ENCODE measurements at places on chromosomes 6 and 20. TPM values are rescaled to one million over a fixed set of nuclear protein-coding genes. Genes with fewer than 3 reads are reported as not detected.

DNA sequence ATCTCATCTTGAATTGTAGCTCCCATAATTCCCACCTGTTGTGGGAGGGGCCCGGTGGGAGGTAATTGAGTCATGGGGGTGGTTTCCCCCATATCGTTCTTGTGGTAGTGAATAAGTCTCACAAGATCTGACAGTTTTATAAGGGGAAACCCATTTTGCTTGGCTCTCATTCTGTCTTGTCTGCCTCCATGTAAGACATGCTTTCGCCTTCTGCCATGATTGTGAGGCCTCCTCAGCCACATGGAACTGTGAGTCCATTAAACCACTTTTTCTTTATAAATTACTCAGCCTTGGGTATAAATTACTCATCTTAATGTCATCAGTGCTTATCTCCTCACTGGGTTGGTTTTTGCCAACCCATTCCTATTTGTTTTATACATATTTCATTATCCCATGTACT lies 142.0 kb upstream of the GMDS start:
- no peak for DNase-seq

DNA sequence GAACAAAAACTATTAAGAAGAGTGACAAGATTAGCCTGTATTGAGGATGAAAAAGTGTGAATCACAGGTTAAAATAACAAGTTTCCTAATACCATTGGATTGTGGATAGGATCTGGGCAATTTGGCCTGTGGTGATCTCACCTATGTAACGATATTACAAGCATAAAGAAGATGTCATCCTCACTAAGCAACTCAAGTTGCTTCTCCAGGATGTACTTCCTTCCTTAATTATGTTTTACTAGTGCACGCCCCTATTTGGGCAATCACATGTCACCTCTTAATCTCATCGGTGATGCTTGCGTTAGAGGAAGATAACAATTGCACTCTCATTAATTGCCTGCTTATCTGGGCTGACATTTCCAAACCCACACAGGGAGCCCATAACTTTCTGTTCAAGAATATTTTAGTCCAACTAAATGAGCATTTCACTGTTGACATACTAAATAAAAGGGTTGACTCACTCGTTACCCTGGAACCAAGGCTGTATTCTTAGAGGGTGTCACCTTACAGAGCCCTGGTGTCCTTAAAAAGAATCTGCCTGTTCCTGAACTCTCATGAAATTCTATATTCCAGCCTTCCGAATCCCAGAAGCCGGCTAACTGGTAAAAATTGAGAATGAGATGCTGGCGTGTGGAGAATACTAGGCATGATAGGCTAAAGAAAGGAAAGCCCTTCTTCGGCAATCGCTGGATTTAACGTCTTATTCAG lies 88.2 kb upstream of the ATXN1 start:
- DNase-seq = no peak

DNA sequence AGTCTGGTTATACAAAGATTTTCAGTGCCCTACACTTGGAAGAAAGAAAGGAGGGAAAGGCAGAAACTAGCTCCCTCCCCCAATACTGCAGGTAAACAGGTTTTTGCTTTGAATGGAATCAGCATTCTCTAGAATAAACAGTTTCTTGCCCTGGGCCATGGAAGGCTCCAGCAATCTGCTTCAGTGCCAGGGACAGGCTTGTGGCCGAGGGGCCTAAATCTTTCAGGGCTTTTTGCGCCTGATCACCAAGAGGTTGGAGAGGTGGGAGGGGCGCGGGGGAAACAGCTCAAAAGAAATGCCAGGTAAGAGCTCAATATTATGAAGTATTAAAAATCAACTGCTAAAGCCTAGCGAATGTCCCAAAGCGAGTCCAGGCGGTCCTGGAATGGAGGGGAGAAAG lies 23.8 kb downstream of the TFAP2B start:
- DNase-seq = no peak

DNA sequence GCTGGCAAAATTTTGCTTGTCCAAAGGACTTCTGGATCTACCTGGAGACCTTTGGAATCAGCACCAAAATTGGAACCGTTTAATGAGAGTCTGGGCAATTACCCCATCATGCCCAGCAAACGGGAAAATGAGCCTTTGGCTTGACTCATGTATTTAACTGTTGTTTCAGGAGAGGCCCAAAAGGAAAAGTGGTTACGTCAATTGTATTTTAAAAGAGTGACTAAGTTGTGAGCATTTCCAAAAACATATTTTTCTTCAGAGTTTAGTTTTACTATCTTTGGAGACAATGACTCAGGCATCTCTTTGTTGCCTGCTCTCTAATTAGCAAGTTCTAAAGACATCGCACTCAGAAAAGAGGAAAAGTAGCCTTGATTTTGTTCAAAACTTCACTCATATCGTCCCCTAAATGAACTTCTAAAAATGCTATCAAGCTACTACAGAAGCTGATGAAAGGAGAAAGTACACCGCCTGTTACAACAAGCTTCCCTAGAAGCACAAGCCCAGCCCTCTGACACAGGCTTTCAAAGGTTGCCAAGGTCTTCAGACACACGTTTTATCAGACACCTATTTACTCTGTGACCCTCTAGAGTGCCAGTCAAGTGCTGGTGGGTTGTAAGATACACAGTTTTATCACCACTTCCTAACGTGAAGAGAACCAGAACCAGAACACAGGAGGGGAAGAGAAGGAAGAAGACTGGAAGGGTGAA lies 146.2 kb downstream of the TBX18 start:
- no peak for DNase-seq

DNA sequence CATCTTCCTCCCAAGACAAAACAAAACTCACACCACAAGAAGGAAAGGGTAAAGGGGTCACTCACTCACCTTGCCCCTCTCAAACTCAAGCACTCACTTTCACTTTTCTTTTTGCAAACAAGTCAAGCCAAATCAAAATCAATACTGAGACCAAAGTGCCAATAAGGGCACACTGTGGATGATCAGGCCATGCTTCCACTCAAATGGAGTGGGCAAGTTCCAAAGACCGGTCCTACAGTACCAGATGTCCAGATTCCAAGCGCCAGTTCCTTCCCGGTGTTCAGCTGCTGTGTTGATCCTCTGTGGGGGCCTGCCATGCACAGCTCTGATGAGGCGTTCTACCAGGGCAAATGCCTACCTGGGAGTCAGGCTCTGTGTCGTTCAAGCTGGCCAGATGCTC lies 162.6 kb upstream of the GRIK2 start:
- no peak for DNase-seq

Gene ID4
- polyA plus RNA-seq = 134 TPM

DNA sequence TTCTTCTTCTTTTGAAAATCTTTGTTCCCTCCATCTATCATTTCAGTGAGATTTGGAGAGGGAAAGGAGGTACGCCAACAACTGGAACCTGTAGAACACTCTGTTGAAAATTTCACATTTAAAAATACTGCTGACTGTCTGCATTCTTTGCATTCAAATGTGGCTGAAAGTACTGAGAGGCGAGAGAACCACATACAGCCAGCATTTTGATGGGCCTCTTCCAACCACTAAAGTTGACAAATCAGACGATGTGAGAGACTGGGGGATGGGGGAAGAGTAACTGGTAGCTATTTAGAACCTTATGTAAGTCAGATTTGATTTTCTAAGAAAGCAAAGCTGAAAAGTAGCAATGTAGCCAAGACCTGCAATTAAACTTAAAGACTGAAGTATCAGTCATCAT lies 77.5 kb downstream of the FKBP5 start:
- no peak for DNase-seq

DNA sequence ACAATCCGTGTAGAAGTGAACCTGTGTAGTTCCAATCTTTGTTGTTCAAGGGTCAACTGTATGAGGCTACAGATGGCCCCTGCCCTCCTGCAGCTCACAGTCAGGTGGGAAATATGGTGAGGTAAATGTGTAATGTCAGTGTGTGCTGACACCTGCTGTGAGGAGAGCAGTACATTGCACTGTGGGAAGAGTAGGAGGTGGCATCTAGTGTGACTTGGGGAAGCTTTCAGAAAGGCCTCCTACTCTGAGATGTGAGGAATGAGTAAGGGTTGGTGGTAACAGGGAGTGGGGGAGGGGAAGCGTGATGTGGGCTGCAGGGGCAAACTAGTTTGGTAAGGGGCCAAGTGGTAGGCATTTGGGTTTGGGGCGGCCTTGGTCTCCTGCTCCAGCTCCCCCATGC lies 188.8 kb downstream of the FARS2 start:
- DNase-seq = no peak

GRCh38 chr6:50939931-50940330 lies 121.3 kb downstream of the TFAP2B start:
- DNase-seq = no peak

DNA sequence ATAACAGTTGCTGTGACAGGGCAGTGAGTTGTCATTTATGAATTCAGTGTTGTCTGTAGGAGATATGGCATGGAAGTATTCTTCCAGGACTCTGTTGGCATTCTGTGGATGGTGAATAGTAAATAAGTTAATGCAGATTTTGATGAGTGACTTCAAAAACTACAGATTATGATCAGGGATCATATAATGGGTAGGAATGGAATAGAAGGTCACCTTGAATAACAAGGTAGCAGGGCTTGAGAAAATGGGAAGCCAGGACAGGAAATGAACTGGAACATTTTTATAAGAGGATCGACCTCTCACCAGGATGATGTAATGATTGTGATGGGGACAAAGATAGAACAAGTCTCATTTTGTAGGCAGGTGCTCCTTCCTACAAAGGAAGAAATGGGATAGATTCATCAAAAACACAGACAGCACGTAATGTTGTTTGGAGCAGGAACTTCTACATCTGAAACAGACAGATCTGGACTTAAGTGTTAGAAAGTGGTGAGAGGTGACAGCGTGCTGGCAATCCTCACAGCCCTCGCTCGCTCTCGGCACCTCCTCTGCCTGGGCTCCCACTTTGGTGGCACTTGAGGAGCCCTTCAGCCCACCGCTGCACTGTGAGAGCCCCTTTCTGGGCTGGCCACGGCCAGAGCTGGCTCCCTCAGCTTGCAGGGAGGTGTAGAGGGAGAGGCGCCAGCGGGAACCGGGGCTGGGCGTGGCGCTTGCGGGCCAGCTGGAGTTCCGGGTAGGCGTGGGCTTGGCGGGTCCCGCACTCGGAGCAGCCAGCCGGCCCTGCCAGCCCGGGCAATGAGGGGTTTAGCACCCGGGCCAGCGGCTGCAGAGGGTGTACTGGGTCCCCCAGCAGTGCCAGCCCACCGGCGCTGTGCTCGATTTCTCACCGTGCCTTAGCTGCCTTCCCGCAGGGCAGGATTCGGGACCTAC lies 30.8 kb upstream of the SSR1 start:
- no peak for DNase-seq

DNA sequence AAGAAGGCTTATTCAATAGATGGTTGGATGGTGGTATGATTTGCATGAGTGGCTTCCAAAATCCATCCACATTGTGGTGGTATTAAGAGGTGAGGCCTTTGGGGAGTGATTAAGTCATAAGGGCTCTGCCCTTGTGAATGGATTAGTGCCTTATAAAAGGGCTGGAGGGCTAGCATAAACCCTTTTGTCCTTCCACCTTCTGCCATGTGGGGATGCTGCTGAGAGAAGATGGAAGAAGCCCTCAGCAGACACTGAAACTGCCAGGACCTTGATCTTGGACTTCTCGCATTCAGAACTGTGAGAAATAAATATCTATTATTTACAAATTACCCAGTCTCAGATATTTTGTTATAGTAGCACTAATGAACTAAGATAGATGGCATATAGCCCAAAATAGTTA lies 27.8 kb upstream of the SRPK1 start:
- no peak for DNase-seq

- DNase-seq = no peak
Measured at GRCh38 chr6:1065986-1066385, 245.9 kb upstream of the FOXQ1 start.

Gene PSORS1C1
- 0.19 TPM for polyA plus RNA-seq

DNA sequence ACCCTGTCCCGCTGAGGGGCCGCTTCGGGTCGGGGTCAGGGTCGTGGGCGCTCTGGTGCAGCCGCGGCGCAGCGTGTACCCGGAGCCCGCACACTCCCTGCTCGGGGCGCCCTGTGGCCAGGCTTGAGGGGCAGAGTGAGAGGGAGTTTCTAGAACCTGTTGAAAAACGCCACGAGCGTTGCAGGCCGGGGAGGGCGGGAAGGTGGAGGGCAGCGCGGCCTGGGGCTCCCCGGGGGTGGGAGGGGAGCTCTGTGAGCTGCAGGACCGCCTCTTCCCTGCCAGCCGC lies 539 bp upstream of the BHLHE23 start:
- no peak for DNase-seq

DNA sequence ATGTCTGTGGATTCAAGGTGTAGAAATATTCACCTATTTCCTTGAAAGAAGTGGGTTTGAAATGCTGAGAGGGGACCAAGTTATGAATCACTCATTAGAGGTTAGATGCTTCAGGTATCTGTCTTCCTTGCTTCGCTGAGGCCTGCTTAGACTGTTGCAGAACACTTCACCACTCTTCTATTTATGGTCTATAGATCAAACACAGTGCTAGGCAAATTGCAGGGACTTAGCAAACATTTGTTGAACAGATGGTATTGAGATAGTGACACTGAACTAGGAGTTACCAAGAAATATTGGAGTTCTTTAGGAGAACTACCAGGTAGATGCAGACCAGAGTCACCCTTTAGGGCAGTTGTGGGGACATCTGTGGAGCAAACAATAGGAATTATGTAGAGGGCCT lies 123.8 kb downstream of the RFPL4B start:
- no peak for DNase-seq

DNA sequence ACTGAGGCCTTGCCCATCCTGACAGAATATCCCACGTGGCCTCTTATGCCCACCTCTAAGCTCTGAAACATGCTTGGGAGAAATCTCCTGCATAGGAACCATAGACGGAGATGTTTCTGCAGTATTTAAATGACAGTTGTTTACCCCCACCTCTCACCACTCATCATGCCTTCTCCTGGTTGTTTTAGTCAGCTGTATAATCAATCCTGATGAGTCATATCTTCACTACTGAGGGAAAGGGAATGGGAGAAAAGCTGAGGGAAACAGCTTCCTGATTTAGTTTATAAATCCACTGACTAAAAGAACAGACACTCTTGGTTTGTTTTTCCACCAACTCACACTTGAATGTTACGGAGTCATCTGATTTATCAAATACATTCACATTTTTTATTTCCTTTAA lies 113.2 kb upstream of the TENT5A start:
- no peak for DNase-seq

Data from left renal pelvis (tissue), 4 donors.